ENCODE measurements at places on chromosomes 7 and 10.
A peak's percentile ranks its signal among the peaks of the same experiment; 100 is the strongest.

DNA sequence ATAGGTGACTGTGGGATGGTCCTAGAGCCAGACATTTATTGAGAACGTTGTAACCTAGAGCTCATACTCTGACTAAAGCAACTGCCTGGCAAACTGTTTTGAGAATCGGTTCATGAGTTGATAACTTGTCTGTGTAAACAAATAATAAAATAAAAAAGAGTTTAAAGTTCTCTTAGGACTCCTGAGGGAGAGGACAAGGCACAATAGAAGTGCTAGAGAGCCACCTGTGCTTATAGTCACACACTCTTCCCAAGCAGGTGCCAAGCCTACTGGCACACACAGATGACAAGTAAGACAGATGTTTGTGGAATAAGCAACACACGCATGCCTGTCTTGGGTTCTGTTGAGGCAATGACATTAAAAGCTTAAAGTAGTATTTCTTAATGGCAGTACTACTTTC lies 7.9 kb downstream of the EDRF1 start:
- DNase-seq: no peak

DNA sequence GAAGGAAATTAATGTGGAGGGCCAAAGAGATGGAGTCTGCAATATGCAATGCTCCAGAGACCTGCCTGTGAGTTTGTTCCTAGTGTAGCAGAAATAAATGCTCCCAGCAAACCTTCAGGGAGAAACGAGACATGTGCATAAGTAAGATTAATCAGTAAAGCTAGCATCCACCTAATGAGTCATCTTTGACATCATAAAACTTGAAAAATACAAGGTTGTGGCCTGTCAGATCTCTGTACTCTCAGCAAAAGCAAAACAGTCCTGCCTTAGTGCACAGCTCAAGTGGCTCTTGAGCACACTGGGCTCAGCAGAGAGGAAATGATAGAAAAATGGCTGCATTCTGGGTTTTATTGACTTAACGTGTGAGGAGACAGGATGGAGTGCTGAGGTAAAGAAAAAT lies 32.5 kb upstream of the ERCC6 start:
- no peak for DNase-seq

DNA sequence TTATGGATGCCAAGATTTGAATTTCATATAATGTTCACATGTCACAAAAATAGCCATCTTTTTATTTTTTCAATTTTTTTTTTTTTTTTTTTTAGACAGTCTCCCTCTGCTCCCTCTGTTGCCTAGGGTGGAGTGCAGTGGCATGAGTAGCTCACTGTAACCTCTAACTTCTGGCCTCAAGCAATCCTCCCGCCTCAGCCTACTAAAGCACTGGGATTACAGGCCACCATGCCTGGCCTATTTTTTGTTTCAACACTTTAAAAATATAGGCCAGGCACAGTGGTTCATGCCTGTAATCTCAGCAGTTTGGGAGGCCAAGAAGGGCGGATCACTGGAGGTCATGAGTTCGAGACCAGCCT lies 246.3 kb downstream of the SKIDA1 start:
- no peak for DNase-seq

DNA sequence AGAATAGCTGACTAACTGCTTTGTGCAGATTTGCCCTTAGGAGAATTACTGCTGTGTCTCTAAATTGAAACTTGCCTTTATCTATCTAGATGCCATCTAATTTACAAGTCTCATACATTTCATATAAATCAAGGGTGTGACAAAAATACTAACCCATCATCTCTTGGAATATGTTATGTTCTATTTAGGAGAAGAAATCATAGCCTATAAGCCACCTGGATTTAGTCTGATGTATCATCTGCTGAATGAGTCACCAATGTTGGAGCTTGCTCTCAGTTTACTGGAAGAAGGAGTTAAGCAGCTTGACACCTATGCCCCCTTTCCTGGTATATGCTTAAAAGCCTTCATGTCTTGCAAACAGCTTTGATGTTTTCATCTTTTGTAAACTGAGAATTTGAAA lies 43.5 kb downstream of the NUP205 start:
- no peak for DNase-seq

DNA sequence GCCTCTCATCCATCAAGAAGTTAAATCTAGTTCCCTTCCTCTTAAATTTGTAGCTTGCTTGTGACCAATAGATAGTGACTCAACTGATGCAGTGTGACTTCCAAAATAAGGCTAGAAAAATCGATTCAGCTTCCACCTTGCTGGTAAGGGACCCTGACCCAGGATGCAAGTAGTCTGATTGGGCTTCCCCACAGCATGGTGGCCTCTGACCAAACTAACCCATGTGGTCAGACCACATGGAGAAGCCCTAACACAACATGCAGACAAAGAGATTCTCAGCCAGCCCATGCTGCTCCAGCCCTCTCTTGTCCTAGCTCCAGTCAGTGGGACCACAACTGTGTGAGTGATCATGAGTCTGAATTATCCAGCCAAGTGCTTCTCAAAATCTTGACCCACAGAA lies 710.8 kb downstream of the MAGI2 start:
- DNase-seq: no peak

DNA sequence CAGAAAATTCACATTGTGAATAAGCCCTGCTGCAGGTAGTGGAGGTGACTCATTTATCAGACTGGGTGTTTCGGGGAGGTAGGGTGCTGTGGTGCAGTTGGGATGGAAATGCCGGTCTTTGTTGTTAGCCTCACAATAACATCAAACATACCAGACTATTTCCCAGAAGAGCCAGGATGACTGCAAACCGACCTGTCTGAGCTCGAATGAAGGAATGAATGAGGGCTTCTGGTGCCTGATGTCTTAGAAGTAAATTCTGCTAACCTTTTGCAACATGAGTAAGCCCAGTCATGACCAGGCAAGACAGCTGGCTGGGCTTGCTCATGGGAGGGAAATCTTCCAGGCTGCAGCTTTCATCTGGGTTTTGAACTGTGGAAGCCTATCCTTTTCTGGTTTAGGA lies 2.4 kb upstream of the VDAC2 start:
- DNase-seq: peak; percentile 48

- DNase-seq: peak; percentile 93
These were observed 9.2 kb downstream of the PLAU start for GRCh38 chr10:73920089-73920488.

GRCh38 chr7:158933468-158934139 lies 77.2 kb downstream of the DYNC2I1 start:
- DNase-seq: no peak

GRCh38 chr7:39400836-39401235 lies 165.4 kb upstream of the YAE1 start:
- DNase-seq: no peak

GRCh38 chr10:103968441-103969391 lies 1.8 kb downstream of the SLK start:
- no peak for DNase-seq

- no peak for DNase-seq
These were observed 2.5 kb downstream of the TNRC18 start for GRCh38 chr7:5420881-5421713.

GRCh38 chr7:130079846-130080394 lies 9.6 kb downstream of the KLHDC10 start:
- peak; percentile 36 for DNase-seq

DNA sequence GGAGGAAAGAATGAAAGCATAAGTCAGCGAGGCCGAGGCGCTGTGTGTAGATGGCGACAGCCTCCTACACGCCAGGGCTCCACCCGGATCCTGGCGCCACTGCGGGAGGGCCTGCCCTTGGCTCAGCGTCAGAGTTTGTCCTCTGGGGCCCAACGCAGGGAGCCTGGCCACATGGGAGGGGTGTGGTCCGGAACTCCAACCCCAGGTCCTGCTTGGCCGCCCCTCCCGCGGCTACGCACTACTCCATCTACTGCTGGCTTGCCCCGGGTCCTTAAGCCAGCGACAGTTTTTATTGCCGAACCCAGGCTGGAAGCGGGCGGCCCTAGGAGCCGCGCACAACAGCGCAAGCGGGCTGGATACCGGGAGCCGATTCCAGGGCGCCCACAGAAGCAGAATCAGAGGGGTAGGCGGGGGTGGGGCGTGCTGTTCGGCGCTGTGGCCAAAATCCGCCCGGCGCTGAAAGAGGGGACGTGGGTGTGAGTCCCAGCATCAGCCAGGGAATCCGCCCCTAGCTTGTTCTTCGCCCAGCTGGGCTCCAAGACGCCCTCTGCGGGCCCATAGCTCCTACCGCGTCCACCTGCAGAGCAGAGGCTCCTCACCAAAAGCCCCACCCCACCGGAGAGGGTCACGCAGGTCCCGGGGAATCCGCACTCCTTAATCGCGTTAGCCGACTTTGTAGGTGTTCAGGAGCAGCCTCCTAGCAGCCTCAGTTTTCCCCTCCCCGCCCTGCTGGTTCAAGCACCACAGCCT lies 4.5 kb downstream of the KAZALD1 start:
- peak; percentile 94 for DNase-seq

- DNase-seq: no peak
These were observed 80.6 kb upstream of the KLF6 start for GRCh38 chr10:3865565-3865964.

DNA sequence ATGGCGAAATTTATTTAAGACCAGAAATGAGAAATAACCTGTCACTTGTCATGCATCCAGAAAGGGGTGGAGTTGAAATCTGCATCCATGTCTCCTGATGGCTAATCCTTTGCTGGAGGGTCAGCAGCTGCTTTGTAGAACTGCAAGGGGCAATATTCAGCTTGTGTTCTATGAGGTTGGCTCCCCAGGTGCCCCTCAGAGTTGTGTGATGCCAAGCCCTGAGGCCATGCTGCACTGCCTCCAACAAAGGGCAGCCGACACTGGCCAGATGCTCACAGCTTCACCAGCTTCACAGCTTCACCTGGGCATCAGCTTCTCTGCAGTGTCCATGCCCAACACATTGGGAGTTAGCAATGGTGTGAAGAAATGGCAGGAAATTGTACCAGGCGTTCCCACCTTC lies 64.0 kb upstream of the TMEM72 start:
- no peak for DNase-seq

DNA sequence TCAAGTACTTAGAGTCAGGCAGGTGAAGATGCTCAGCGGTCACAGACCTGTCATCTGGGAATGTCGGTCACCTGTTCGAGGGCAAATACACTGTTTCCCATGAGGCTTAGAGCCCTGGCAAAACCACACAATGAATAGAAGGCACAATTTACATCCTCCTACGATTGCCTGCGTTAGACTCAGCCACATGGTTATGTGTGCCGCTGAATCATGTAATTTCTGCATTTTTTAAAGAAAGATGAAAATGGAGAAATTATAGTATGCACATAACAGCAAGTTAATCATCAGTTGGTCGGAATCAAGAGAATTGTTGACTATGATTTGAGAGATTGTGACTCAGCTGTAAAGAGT lies 158.2 kb downstream of the ADARB2 start:
- DNase-seq: no peak

DNA sequence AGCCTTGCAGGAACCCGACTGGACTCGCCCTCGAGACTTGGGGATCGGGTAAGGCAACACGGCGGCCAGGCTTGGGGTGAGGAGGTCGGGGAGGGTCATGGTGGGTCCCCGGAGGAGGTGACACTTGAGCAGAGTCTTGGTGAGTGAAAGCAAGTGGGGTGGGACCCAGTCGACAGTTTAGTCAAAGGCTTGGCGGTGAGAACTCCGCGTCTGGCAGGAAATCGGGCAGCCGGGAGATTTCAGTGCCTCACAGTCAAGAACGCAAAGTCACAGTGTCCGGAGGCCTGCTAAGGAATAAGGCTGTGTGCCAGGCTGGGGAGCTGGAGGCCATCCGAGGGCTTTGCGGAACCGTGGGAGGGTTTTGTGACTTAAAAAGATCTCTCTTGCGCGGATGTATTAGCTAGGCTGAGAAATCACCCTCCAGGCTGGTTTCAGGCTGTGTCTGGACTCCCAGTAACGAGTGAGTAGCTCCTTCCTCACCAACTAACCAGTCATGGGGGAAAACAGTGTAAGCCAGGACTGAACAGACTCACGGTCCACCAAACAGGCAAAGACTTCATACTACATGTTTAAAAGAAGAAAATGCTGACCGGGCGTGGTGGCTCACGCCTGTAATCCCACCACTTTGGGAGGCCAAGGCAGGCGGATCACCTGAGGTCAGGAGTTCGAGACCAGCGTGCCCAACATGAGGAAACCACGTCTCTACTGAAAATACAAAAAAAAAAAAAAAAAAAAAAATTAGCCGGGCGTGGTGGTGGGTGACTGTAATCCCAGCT lies 613 bp downstream of the AP5Z1 start:
- no peak for DNase-seq

- no peak for DNase-seq
These were observed 127.1 kb downstream of the GLRX3 start for GRCh38 chr10:130263289-130263688.

- DNase-seq: no peak
These were observed 148.0 kb upstream of the ANK3 start for GRCh38 chr10:60537697-60538096.

DNA sequence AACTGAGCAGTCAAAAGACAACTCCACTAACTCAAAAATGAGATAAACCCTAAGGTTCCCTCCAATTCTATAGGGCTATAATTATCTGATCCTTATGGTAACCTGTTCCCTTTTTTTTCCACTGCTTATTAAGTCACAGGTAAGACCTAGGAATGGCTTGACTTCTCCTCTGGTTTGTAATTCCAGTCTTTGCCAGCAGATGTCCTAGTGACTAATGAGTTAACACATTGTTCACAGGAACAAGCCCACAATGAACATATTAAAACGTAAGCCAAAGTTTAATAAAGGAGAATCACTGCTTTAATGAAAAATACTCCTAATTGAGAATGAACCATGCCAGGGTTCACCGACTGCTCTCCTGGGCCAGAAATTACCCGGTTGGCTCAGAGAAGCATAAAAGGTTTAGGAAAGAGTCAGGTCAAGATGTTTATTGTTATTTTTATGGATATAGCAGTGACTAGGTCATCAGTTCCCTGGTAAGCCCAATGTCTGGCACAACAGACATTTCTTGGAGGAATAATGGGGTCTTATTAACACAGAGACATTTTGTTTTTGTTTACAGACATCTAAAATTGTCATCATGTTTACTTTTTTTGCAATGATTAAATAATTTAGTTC lies 120.1 kb downstream of the ELAPOR2 start:
- DNase-seq: peak; percentile 58

DNA sequence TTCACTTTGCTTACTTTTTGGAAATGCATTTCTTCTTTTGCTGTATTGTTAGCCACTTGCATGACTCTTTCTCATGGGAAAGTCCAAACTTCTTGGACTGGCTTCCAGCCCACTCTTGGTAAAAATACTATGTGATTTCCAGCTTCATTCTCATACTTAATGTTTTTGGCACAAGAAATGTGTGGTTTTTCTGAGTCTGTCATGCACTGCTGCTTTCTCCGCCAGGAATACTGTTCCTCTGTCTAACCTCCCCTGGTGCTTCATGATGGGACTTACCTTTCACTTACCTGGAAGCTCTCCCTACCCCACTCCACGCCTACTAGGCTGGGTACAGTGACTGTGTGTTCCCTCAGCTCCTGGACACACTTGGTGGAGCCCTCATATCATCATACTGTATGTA lies 18.7 kb downstream of the MGAM2 start:
- no peak for DNase-seq

DNA sequence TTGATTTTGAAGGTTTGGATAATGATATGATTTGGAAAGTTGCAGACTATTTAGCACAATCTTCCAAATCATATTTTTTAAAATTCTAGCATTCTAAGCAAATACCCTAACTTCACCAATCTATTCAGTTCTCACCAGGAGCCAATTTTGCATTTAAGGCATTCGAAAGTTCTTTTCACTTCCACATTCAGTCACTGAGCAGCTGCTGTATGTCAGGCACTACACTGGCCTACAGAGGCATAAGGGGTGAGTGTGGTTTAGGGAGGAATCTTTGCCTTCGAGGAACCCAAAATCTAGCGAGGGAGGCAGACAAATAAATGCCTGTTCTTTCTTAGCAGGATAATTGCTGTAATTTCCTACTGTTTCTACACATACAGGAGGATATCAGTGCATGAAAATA lies 10.7 kb upstream of the UCN3 start:
- no peak for DNase-seq

Measured in lower leg skin (tissue), 4 donors.